ENCODE measurements at places on chromosomes 16 and 17. TPM values are rescaled to one million over a fixed set of nuclear protein-coding genes. Genes with fewer than 3 reads are reported as not detected.

Gene MAPK8IP3
- 38.7 TPM for total RNA-seq

Gene KCNJ12
- total RNA-seq = under 0.01 TPM

Gene ENO3
- 5.3 TPM for total RNA-seq

Gene WSCD1
- total RNA-seq = 0.14 TPM

Gene SAMD14
- 1.8 TPM for total RNA-seq
